Activated CD4-positive, alpha-beta T cell treated with anti-CD3 and anti-CD28 coated beads for 36 hours (primary cell): ENCODE measurements at places on chromosomes 7 and 10.

GRCh38 chr7:99380032-99380822 is 5.7 kb downstream of the ARPC1B start:
- peak; percentile 69 for DNase-seq

DNA sequence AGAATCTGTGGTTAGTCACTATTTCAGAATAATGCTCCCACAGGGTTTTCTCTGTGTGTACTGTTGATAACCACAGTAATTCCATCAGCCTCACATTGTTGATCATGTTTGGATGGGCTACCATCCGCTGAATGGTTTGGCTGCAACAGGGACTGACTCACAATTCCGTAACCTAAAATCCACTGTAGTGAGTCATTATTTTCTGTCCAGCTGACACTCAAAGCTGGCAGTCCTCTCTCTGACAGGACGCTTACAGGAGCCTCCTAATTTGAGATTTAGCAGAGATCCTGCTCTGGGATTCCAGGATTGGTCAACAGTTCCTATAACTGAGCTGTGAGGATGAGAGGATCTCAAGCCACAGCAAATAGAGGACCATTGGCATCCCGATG is 32.7 kb downstream of the VWA2 start:
- DNase-seq, result no peak

- no peak for DNase-seq
Measured at GRCh38 chr10:28400681-28401080, 97.8 kb upstream of the MPP7 start.

GRCh38 chr7:81645435-81645834 is 124.4 kb downstream of the HGF start:
- DNase-seq, result no peak

DNA sequence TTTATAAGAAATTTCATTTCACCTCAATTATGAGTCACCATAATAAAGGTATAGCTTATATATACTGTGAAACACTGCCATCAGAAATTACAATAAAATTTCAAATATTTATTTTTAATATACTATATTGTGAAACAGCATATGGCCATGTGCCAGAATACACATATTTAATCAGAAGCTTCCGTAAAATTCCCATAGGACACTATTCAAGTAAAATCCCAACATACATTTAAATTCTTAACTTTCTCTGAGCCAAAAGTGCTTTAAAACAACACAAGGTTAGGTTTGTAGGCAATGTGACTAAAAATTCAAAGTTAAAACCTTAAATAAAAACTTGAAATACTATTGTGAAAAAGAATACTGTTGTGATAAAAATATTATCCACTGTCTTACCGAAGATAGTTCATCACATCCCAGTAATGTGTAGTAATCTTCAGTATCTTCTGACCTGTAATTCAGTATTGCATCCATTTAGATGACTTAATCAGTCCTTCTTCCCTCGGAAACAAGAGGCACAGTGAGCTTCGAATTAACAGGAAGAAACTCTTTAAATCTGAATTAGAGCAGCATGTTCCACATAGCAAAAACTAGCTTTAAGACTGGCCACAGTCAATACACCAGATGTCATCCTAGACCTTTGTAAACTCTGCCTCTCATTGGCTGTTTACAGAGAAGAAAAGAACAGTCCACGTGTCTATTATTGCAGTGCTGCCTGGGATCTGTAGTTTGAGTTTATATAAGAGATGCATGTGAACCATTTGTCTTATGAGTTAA is at the start of gene DNAJC12:
DNAJC12 (minus strand) TSS at position 648 of the 774 bp plus-strand sequence; CDS start at position 471, 177 bp downstream.
- no peak for DNase-seq

DNA sequence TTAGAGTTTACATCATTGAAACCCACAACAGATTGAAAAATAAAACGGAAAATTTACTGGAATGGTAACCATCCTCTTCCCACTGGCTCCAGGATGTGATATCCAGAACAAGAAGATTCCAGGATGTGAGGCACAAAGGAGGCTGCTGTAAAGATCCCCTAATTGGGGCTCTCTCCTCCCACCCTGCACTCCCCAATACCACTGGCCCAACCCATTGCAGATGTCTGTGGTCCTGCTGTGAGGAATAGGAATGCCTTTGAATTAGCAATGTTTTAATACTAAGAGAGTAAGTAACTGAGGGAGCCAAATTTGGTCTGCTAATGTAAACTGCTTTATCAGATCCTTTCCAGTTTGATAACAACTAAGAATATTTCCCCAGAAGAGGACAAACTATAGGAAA is 225.9 kb upstream of the INHBA start:
- DNase-seq, result no peak

DNA sequence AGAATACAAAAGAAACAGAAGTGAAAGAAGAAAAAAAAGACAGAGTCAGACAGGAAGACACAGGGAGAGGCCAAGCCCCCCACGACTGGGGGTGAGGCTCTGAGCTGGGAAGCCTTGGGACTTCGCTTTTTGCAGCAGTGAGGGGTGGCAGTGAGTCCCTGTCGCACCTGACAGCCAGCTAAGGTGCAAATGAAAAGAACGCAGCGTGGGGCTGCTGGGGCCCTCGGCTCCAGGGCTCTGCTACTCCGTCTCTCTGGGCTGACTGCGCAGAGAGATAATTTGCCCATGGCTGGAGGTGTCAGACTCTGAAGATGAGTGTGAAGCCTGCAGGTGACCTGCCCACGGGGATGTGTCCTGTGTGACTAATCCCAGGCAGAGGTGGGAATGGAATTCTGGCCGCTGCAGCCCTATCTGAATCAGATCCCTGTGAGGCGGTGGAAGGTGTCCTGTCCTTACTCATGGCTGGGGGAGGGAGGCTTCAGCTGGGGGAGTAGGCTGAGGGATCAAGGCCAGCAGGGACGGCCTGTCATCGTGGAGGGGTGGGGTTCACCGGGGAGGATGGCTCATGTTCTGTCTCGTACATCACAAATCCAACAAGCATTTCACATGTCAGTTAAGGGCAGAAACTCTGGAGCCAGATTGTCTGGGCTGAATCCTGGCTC is 96.4 kb downstream of the SLIT1 start:
- no peak for DNase-seq

DNA sequence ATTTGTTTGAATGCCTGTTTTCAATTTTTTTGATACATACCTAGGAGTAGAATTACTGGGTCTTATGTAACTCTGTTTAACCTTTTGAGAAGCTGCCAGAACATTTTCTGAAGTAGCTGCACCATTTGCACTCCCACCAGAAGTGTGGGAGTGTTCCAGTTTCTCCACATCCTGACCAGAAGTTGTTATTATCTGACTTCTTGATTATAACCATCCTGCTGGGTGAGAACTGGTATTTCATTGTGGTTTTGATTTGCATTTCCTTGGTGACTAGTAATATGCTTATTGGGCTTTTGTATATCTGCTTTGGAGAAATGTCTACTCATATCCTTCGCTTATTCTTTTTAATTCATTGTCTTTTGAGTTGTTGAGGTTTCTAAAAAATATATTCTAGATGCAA is 117.2 kb upstream of the GLCCI1 start:
- DNase-seq, result no peak

DNA sequence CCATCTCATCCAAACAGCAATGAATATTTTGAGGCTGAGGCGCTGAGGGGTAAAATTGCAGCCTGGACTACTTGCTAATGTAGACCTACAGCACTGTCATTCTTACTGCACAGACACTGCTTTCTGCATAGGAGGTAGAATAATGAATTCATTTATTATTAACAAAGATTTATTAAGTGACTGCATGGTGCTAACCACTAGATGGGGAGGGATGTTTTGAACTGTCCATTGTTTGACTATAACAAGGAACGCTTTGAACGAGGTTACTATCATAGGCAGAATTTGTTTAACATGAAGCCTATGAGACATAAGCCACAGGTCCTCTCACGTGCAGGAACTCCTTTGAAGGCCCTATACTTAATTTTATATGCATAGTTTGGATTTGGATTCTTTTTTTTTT is 143.8 kb downstream of the CFTR start:
- no peak for DNase-seq

GRCh38 chr7:95916573-95917297 is 144.4 kb downstream of the DYNC1I1 start:
- peak; percentile 86 for DNase-seq

- DNase-seq, result no peak
Measured at GRCh38 chr10:88089498-88089897, 226.1 kb downstream of the PTEN start.

DNA sequence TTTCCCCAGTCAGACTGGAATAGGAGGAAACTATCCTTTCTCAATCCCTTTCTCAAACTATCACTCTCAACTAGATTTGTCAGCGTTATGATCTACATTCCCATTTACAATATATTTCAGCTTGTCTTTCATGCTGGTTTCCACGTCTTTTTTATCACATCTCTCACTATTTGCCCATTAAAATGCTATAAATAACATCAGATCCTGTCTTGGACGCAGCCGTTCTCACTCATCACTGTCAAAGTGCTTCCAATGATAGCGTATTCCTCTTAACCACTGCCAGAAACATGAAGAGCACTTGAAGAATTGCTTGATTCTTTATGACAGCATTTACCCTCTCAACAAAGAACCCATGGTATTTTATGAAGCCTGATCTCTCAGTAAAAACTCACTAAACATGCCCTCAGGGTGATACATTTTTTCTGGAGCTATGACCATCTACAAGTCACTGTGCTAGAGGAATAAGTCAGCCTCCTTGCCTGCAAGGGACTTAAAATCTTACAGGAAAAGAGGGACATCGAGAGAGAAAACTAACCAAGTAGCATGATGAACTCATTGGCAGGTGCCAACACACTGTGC is 205.6 kb upstream of the PFKP start:
- no peak for DNase-seq

- DNase-seq, result no peak
Measured at GRCh38 chr10:62463364-62463763, 89.2 kb downstream of the ZNF365 start.

DNA sequence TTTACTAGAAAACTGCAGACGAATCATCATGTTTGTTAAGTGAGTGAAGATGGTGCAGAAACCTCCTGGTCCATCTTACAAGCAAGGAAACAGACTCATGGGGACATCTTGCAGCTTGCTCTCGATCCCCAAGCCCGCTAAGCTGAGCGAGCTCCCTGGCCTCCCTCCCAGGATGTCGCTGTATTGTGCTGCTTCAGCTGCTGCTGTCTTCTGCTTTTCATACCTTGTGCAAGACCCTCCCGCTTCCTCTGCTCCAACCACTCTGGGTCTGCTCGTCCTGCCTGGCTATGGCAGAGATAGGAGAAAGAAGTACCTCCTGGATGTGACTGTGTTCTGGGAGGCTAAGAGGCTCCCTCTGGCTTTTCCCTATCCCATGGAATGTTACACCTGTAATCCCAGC is 285.2 kb upstream of the FZD8 start:
- no peak for DNase-seq

GRCh38 chr7:2724453-2725177 is 36.6 kb downstream of the AMZ1 start:
- no peak for DNase-seq

DNA sequence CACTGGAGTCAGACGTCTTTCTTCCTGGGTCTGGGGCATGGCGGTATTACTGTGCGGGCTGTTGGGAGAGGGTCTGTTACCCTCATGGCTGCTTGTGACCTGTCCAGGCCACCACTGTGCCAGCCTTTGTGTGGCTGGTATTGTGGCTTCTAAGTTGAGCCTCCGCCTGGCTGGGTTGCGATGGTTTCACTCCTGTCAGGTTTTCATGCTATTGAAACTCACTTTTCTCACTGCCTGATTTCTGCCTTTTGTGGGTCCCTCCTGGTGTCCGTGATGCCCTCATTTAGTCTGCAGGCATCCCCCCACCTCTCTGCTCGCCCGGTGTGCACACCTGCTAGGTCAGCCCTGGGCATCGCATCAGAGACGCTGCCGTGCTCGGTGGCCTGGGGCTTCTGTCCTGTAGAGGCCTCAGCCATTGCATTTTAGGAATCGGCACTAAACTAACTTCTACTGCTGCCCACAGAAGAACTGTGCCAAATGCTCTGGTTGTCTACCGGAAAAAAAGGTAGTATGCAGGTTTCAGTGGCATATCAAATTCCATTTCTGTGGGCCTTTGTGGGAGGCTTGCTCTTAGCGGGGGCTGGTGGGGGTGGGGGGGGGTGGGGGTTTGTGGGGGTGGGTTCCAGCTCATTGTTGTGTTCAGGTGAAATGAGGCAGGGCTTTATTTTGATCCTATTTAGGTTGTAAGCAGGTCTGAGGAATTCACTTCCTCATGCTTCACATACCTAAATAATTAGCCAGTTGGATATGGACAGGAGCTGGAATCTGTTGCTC is 64.3 kb downstream of the MGMT start:
- DNase-seq, result no peak

DNA sequence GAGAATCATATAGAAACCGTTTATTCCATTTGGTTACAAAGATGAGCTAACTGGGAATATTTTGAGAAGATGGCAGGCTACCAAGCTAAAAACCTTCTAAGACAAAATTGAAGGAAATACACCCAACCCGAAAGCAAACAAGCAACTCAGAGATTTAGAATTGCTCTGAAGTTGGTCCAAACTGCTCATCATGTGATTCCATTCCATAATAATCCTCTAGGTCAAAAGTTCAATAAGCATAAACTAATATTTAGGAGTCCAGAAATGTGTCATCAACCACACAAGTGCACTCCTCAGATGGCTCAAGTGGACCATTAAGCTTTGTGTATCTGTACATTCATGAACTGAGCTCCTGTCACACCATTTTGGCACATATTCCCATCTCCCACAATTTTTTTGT is 28.7 kb downstream of the DGKI start:
- no peak for DNase-seq

GRCh38 chr10:98388101-98388655 is 26.8 kb downstream of the PYROXD2 start:
- DNase-seq, result no peak
